ENCODE measurements at places on chromosomes 5 and 9.

- no peak for ATAC-seq
Measured at GRCh38 chr5:2901511-2901910, 150.0 kb upstream of the IRX2 start.

- peak; percentile 9 for ATAC-seq
Measured at GRCh38 chr9:76650692-76651091, 113.5 kb upstream of the PCA3 start.

DNA sequence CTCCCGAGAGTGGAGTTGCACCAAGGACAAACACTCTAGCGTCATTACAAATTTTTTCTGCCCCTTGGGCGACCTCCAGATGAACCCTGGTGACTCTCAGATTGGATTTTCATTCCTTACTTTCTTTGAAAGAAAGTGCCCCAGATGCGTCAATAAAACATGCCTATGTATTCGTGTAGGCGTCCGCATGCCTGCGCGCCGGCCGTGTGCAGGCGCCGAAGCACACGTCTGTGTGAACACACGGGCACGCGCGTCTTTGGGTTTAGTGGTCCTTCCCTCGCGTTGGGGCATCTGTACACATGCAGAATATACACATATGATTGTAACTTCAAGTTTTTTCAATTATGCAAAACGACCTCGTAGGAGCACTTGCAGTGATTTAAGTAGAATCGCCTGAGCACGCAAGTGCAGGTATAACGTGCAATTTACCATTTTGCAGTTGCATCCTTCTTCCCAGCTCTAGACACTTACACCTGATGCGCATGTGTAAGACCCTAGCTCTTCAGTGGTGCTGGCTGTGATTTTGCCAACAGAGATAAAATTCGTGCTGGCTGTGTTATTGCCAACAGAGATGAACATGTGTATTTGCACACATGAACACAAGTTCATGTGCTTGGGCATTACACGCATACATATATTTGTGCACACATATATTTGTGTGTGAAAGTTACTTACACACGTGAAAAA is 1.9 kb upstream of the LHX2 start:
- no peak for ATAC-seq

DNA sequence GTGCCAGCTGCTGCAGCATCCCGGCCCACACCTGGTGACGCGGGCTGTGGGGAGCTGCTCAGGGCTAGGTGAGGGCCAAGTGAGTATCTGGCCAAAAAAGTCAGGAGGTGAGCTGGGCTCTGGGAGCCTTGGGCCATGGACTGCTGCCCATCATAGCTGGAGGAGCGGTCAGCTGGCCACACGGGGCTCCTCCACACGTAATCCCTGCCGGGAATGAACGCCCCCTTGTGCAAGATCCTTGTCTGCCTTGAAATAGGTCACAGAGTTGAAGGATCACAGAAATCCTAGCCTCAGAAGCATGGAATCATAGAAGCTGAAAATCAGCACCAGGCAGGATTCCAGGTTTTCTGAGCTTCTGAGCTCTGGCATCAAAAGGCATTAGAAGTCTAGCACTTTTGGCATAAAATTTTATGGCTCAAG is 16.8 kb upstream of the COL27A1 start:
- no peak for ATAC-seq

DNA sequence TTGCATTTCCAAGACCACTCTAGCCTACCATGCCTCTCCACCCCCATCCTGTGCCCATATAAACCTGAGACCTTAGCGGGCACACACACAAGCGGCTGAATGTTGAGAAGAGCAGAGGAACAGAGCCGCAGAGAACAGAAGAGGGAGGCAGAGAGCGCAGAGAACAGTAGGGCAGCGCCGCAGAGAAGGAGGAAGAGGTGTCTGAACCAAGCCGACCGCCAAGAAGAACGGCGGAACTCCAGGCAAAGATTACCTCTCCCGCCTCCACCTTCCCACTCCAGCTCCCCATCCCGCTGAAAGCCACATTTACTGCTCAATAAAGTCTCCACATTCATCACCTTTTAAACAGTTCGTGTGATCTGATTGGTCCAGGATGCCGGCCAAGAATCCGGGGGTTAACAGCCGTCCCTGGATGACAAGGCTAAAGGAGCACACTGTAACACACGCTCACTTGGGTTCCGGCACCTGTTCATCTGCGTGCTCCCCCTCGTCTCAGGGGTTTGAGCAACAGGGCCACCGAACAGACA is 33.2 kb downstream of the GRIN3A start:
- ATAC-seq: peak; percentile 57

DNA sequence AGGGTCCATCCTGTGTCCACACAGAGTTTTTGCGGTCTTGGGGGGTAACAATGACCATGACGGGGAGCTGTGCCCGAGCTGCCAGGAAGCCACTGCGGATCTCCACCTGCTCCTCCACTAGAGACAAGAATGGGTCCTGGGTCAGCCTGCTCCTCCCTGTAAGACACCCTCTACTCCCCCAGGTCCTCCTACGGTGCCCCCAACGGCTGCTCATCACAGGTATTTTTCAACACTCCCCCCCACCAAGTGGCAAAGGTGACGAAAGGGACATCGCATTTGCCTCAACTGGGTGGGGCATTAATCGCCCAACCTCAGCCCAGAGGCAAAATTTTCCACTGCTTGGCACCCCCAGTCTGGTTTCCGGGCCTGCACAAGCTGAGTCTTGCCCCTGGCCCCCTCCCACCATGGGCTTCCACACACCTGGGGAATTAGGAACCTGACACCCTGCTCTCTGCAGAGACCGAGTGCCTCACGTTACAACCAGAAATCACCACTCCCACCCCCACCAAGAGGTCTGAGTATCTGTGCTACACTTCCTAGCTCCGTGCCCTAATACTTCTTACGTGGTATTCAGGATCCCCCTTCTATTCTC is 9.6 kb downstream of the NOL6 start:
- no peak for ATAC-seq
